Globus pallidus (tissue), 1 donor: ENCODE measurements at places on chromosomes 12 and 14.

DNA sequence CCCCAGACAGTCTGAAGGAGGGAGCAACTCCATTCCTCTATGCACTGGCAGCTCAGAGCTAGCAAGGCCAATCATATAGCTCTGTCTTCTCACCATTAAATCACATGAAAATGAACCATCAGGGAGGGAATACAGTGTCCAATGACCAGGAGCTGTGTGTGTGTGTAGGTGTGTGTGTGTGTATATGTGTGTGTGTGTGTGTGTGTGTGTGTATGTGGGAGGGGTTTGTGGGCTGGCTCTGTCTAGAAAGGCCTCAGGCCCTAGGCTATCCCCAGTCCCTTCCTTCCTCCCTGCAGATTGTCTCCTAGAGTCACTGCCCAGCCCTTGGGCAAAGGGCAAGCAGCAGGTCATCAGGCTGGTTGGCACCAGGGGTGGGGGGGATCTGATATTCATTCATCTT, 5.7 kb upstream of the SUSD6 start:
- DNase-seq = no peak

GRCh38 chr14:67623114-67623513, 3.4 kb downstream of the ARG2 start:
- DNase-seq = no peak

- no peak for DNase-seq
Measured at GRCh38 chr12:88756153-88756552, 175.9 kb upstream of the KITLG start.

DNA sequence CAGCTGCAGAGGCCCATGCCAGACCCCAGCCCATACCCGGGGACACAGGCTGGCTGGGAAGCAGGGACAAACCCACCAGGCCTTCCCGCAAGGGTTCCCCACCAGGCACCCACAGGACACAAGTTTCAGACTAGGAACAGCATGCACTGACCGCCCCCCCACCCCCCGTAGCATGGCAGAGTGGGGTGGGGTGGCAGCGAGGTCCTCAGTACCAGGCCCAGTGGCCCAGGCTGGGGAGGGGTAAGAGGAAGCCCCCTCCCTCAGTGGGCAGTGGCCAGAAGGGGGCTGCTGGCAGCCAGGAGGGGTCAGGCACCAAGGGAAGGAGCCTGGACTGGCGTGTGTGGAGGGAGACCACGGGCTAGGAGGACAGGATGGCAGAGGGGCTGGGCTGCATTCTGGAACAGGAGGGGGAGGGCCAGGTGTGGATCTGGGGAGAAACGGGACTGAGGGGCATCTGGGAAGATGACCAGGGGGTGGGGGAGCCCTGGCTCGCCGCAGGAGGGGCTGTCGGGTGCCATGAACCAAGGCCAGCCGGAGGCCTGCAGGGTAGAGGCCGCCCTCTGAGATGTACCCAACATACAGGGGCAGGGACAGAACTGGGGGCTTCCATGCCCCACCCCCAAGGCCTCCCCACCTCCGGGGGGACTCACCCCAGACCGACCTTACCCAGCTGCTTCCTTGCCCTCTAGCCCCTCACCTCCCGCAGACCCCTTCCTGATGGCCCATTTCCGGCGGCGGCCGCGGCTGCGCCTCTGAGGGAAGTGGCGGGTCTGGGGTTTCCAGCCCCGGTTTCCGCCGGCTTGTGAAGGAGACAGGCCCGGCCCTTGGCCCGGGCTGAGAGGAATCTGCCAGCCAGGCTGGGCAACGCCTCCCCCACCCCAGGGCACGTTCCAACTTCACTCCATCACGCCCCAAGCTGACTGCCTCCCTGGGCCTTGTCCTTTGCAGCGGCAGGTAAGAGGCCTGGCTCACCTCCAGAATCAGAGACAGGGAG, 5.6 kb upstream of the JAG2 start:
- no peak for DNase-seq

GRCh38 chr14:41380017-41380416, 226.7 kb upstream of the LRFN5 start:
- no peak for DNase-seq

DNA sequence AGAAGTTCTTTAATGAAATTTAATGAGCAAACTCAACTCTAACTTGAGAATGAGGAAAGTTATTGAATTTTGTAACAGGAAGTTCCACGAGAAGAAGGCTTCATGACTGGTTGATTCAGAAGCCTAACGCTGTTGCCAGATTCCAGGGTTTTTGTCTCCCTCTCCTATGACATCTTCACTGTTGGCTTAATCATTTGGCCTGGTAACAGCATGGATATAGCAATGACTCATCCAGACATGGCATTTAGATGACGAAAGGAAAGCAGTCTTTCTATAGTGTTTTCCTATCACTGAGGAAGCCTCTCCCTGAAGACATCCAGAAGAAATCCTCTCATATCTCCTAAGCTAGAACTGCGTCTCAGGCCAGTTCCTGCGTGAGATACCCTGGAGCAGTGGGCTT, 9.4 kb upstream of the KCNA1 start:
- DNase-seq = no peak

DNA sequence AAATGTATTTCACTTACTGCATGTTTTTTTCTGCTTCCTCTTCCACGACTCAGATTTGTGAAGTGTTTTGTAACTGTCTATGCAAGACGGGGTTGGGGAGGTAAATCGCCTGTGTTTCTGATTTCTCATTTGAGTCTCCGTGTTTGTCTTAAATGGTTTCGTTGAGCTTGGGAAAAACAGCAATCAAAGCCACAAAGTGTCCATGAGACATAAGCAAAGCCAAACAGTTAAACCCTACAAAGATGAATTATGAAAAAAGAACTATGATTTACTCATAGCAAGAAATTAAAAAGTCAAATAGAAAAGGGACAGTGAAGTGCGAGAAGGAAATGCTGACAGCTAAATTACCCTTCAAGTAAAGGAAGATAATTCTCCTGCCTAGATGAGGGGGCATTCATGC, 164.3 kb upstream of the TMPO start:
- no peak for DNase-seq

DNA sequence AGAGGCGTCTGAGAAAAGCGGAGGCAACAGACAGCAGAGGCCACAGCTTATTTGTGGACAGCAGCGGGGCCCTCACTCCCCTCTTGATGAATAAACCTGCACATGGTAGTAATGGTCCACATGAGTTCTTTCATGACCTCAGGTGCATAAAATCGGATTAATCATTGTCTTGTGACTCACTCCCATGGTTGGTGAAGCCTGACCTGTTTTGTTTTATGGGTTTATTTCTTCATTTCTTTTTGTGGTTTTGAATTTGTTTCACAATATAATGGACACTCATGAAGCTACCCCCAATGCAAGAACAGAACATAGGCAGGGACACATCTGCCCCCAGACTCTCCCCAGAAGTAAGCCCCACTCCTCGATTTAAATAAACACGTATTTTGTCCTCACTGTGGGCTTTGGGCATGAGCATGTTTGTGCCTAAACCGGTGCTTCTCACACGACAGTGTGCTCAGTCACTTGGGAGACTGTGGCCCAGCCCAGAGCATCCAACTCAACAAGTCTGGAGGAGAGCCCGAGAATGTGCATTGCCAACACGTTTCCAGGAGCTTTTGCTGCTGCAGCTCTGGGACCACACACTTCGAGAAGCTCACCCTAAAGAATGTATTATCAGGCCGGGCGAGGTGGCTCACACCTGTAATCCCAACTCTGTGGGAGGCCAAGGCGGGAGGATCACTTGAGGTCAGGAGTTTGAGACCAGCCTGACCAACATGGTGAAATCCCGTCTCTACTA, 116.1 kb downstream of the SCARB1 start:
- DNase-seq = no peak

DNA sequence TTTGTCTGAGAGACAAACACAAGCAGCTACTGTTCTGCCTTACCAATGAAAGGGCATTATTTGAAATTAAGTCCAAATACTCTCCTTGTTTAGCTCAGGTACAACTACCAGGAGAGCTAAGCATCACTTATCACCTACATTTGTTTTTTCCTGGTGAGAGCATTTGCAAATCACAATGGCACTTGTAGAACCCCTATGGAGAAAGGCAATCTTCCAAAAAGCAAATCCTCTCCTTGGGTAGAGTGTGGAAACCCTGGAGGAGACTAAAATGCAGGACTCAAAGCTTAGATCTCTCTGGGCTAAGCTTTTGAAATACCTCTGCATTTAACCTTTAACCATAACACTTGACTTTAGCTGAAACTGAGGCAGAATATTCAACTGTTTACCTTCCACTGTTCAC, 20.8 kb downstream of the GTSF1 start:
- no peak for DNase-seq

GRCh38 chr12:15530361-15530760, 208.1 kb downstream of the PTPRO start:
- no peak for DNase-seq

GRCh38 chr12:66550626-66551025, 128.2 kb downstream of the GRIP1 start:
- no peak for DNase-seq

DNA sequence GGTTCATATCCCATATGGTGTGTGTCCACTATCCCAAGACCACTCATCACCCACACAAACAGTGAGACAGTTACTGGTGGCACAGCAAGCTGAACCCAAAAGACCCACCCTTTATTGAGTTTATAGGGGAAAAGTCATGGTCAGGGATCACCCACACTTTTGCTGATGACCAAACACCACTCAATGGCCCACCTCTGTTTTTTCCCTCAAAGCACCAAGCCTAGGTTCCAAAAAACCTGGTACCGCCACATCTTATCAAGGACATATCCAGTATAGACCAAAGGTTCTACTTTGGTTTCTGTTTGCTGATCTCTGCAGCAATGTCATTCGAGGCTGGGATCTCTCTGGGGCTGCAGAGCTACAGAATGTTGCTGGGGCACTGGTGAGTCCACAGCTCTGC, 19.7 kb upstream of the OR6S1 start:
- no peak for DNase-seq

GRCh38 chr12:103956509-103957027, 9.1 kb upstream of the TDG start:
- no peak for DNase-seq

- DNase-seq = no peak
Measured at GRCh38 chr12:82182601-82183190, 175.5 kb downstream of the CCDC59 start.

DNA sequence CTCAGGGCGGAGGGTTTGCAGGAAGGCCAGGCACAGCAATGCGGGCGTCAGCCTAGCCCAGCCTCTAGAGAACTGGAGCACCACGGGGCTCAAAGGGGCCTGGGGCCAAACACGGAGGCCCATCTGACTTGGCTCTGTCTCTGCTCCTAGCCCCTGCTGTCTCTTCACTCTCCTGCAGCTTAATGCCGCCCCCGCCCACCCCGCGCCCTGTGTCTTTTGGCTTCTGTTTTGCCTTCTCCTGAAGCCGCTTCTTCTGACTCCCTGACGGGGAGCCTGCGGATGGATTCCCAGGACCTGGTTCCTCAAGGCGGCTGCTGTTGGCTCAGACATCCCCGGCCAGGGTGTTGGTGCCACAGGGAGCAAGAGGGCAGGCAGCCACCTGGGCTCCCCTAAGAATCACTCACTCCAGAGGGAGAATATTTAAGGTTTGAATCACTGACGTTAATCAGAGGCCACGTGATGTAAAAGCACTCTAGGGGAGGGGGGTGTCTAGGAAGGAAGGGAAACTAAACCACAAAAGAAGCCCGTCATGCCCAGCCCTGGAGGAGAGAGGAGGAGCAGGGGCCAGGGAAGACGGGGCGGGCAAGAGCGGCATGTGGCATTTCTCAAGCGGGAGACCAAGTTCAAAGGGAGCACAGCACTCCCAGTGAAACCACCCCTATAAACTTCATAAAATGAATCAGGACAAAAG, 36.9 kb upstream of the PRMT8 start:
- no peak for DNase-seq

DNA sequence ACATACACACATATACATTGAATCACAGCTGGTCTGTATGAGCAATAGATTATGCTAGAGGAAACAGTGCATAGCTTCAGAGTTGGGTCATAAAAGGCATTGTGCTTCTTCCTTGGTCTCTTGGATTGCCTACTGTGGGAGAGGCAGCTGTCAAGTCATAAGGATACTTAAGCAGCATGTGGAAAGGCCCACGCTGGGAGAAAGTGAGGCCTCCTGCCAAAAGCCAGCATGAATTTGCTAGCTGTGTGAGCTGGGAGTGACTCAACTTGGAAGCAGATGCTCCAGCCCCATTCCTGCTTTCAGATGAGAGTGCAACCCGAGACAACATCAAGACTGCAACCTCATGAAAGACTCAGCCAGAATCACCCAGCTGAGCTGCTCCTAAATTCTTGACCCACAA, 311.9 kb upstream of the TBX3 start:
- no peak for DNase-seq

- no peak for DNase-seq
Measured at GRCh38 chr14:72111911-72112310, 179.7 kb downstream of the RGS6 start.

GRCh38 chr12:49253033-49253623, 11.8 kb upstream of the TUBA1C start:
- no peak for DNase-seq

GRCh38 chr12:89192429-89192828, 159.9 kb downstream of the DUSP6 start:
- no peak for DNase-seq

GRCh38 chr14:105056303-105056831, 8.9 kb downstream of the GPR132 start:
- DNase-seq = no peak

DNA sequence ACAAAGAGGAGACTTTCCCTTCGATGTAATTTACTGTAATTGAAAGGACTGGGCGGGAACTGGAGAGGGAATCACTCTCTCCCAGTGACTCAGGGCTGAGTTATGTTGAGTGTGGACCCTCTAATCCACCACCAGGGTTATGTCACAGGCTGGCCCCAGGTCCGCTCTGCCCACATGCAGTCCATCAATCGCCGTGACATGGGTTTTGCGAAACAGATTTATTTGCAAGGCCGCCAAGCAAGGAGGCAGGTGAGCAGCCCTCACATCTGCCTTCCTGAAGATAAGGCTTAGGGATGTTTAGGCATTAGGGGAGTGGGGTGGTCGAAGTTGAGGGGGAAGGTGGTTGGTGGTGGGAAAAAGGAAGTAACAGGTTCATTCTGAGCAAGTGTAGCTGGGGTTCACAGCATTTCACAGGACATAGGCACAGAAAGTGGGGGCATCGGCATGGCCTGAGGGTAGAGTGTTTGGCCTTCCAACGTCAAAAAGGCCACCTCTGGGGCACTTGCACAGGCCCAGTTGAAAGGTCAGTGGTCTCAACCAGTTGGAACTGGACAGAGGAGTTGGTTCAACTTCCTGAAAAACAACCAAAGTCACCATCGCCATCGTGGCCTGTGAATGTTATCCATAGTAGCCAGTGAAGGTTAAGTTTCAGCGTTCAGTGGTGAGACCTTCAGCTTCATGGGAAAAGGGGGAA, 66.9 kb downstream of the DNAH10 start:
- no peak for DNase-seq

- no peak for DNase-seq
Measured at GRCh38 chr14:57346741-57347140, 43.6 kb upstream of the NAA30 start.

DNA sequence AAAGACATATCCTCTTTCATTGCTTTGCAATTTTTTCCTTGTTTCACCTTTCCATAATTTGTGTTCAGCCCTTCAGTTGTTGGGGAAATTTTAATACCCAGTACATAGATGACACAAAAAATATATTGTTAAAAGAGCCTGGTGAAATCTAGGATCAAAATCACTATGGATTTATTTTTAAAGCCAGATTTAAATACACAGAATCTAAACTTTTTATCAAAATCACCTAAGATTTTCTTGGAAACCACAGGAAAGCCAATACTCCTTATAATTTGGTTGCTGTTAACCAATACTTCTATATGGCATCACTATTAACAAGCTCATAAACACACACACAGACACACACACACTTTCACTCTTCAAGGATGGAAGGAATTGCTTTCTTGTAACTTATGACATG, at the start of gene TAS2R20:
TSS of gene TAS2R20 (minus strand) at position 101 of the 400 bp plus-strand sequence. CDS start 429 bp downstream, outside the sequence.
- no peak for DNase-seq
